NCI-H774 (cell line): ENCODE measurements at places on chromosomes 16 and 17.

DNA sequence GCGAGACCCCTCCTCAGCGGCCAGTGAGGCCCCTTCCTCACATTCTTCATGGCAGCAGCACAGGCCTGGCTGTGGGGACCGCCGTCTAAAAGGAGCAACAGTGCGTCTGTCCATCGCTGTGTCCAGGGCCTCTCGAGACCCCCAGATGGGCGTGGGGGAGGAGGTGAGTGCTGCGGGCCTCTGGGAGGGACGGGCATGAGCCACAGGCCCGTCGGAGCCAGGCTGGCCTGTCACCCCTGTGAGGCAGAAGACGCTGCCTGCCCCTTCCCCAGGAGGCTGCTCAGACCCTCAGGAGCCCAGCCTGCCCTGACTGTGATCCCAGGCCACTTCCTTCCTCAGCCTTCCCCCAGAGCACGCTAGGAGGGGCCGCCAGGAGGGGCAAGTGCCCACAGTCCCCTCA, 2.1 kb upstream of the PYCR1 start:
- DNase-seq: no peak

GRCh38 chr17:75846692-75847613, 2.7 kb upstream of the UNC13D start:
- no peak for DNase-seq

DNA sequence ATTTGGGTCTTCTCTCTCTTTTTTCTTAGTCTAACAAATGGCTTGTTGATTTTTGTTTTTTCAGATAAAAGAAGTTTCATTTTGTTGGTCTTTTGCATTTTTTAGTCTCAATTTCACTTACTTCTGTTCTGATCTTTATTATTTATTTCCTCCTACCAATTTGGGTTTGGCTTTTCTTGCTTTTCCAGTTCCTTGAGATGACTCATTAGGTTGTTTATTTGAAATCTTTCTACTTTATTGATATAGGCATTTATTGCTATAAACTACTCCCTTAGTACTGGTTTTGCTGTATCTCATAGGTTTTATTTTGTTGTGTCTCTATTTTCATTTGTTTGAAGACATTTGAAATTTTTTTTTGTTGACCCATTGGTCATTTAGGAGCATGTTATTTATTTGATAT, 152.2 kb upstream of the MPHOSPH6 start:
- no peak for DNase-seq

GRCh38 chr16:74844041-74844980, 69.7 kb upstream of the FA2H start:
- no peak for DNase-seq

- DNase-seq: no peak
Observed at GRCh38 chr16:69839240-69839688, 77.1 kb downstream of the WWP2 start.

DNA sequence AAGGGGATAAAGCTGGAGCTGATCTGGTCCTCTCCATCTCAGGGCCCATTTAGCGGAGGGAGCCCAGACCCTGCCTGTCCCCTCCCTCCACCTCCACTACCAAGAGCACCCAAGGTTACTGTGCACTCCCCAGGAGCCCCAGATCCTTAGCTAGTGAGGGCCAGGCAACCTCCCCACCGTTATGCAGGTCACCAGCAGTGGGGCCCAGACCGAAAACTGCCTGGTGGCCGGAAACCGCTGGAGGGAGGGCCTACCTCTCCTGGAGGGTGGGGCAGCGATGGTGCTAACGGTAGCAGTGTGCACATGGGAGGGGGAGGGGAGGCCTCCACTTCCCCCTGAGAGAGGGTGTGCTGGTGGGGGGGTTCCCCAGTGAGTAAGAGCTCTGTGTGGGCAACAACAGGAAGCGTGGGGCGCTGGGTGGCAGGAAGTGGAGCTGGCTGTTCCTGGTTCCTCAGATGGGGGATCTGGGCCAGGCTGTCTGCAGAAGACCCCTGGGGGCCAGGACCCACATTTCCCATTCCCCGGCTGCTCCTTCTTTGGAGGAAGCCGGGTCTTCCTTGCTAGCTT, 4.4 kb downstream of the FMNL1 start:
- no peak for DNase-seq

DNA sequence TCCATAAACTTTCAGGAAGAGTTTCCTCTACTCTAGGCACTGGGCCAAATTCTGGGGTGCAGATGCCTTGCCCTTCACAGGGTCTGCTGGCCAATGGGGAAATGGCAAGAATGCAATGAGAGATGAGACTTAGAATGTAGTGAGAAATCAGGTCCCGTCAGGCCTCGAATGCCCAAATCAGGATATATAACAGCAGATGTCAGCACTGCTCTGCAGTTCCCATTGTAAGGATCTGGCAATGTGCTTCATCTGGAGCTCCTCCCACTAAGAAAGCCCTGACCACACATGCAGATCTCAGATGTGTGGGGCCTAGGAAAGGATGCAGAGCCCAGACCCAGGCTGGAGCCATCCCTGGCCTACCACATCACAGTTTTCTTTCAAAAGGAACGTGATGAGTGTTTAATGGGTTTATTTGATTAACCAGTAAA, 13.9 kb upstream of the LPCAT2 start:
- DNase-seq: peak; percentile 16

DNA sequence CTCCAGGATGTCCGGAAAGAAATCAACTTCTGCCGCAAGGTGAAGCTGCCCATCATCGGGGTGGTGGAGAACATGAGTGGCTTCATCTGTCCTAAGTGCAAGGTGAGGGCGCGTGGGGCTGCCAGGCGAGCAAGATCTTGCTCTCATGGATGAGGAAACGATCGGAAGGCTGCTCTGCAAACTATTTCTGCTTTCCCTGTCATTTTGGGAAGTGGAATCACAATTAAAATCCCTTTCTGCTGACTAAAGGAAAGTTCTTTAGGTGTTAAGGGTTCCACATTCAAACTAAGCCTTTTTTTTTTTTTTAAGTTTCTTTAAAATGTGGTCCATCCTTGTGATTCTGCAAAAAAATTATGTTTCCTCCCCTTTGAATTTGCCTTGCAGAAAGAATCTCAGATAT, 17.7 kb downstream of the NUBP1 start:
- no peak for DNase-seq

DNA sequence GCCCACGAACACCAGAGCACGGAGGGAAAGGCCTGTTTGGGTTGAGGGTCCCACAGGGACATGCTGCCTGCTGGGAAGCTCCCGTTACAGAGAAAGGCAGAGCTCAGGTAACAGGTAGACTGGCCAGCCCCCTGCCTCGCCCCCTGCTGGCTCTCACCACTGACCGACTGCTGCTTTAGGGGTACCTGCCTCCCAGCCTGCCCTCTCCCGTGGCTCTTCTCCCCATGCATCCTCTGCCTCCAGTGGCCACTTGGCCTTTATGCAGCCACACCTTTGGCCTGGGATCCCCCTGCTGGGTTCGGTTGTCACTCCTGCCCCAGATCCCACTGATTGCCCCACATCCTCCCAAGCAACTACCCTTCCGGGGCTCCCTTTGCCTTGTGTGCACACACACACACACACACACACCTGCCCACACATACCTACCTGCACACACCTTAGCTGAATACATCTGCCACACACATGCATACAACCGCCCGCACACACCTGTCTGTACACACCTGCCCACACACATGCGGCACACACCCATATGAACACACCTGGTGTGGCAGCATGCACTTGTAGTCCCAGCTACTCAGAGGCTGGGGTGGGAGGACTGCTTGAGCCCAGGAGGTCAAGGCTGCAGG, 7.1 kb downstream of the MCRIP1 start:
- DNase-seq: no peak

- DNase-seq: no peak
Observed at GRCh38 chr16:70430667-70431536, 8.0 kb downstream of the ST3GAL2 start.

GRCh38 chr17:12510535-12510934, 155.2 kb upstream of the MYOCD start:
- DNase-seq: no peak

DNA sequence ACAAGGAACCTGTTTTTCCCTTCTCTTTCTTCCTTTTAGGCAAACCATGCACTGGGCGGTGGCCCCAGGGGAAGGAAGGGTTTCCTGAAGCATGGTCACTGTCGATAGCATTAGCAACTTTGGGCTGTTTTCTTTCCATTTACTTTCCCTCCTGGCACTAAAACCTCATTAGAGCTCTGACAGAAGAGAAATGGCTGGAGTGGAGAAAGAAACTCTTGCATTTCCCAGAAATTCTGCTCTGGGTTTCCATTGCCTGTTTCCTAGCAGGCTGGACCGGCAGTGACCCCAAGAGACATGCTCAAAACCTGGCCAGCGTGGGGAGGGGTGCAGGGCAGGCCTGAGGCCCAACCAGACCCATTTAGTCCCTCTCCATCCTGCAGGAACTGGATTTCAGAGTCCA, 230.7 kb upstream of the CCL2 start:
- DNase-seq: no peak

DNA sequence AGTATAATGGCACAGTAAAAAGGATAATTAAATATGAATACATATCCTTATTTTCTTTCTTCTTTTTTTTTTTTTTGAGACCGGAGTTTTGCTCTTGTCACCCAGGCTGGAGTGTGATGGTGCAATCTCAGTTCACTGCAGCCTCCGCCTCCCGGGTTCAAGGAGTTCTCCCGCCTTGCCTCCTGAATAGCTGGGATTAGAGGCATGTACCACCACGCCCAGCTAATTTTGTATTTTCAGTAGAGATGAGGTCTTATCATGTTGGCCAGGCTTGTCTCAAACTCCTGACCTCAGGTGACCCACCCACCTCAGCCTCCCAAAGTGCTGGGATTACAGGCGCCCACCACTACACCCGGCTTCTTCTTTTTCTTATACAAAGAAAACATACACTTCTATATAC, 12.0 kb downstream of the GABARAPL2 start:
- no peak for DNase-seq

DNA sequence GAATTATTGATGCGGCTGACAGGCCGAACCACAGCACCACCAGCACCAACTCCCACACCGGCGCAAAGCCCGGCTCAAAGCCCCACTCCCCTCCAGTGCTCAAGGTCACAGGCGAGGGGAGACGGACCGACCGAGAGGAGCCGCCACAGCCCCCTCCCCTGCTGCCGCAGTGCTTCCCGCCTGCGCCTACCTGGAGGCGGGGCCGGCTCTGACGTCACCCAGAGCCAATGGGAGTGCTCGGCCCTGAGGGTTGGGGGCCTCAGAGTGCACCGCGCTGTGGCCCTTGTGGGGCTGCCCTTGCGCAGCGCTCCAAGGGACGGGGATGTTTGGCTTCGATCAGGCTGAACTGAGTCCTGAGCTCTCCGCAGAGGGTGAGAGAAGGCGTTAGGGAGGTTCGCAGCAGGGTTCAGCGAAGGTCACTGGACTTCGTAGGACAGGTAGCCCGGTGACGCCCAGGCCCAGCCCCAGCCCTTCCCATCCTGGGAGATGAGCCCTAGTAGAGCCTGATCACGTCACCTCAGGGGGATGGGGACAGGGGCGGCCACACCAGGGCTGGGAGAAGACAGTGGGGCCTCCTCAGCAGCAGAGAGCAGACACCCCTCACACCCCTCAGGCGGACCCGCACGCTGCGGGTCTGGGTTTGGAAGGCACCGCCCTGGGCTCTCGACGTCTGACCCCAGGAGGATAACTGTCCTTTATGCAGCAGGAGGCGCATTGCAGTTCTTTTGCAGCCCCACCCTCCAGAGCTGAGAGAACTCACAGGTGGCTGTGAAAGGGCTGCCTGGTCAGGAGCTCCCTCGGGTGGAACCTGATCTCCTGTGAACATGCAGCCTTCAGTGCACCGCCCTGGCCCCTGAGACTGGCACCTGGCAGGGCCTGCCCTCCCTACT, 1.5 kb downstream of the NDRG4 start:
- DNase-seq: peak; percentile 34

- no peak for DNase-seq
Observed at GRCh38 chr17:9414471-9414870, 161.1 kb downstream of the STX8 start.
